ENCODE measurements at places on chromosomes 6 and 20.
A peak's percentile ranks its signal among the peaks of the same experiment; 100 is the strongest.

DNA sequence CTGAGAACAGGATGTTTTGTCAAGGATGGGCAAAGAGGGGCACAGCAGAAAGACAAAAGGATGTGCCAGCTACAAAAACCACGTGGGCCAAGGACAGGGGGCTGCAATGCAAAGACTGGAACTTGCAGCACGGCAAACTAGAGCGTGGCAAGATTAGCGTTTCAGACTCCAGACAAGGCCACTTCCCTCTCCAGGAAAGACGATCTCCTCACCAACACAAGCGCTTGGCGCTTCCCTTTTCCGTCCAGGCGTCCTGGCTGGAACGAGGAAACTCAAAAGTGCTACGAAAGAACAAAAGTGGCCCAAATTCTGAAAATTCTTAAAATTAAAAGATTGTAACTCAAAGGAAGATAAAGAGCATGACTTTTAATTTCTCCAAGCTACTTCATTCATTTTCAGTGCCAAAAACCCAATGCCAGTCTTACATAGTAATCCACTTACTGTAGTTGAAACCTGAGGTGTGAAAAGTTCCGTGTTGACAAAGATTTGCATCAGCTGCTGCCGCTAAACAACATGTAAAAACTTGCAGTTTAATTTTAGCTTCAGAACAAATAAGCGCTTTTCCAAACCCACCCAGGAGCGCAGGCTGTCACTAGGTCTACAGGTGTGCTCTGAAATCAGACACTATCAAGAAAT is 207.1 kb upstream of the RREB1 start:
- no peak for DNase-seq

DNA sequence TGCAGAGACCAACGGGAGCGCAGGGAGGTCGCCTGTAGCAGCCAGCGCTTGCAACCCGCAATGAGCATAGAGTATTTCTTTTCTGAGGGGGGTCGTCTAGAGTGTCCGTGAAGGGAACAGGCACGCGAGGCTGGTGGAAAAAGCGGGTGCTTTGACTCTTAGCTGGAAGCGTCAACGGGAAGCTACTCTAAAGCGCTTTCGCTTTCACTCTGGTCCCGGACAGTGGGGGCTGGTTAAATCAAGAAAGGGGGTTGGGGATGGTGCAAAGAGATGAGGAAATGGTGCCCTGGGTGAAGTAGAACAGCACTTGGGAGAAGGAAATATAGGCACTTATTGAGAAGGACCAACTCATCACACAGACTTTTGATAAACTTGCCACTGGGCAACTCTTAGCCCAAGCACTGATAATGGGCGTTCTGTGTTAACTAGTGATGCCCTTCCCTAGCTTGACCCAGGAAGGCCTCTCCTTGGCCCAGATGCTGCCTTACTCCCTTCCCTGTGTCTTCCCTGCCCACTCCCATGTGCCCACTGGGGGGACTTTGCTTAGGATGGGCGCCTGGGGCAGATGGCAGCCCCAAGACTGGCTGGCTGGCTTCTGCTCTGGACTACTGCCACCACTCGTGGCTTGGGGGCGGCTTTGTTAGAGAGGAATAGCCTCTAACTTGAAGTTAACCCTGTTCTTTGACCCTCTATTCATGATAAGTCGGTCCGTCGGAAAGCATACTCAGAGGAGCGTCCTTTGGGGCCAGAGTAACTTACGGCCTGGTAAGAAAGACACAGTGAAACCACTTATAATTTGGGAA is 585 bp downstream of the PSMB9 start:
- DNase-seq = peak; percentile 53

DNA sequence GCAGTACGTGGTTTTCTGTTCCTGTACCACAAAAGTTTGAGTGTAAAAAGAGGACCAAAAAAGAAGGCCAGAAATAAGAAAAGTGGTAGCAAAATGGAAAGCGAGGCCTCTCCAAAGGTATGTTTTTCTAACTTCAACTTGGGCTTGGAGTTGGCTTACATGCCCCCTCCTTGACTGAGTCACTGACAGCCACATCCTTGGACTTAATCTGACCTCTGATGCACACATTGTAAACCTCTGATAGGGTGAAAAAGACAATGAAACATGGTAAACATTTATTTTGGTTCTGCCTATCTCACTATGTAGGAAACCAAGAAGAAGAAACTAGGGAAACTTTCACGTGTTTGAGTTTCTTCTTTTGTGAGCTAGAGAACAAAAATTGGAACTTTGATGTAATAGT is 503.2 kb upstream of the ID4 start:
- DNase-seq = no peak

GRCh38 chr6:80641591-80641990 is 535.1 kb downstream of the BCKDHB start:
- DNase-seq = no peak

DNA sequence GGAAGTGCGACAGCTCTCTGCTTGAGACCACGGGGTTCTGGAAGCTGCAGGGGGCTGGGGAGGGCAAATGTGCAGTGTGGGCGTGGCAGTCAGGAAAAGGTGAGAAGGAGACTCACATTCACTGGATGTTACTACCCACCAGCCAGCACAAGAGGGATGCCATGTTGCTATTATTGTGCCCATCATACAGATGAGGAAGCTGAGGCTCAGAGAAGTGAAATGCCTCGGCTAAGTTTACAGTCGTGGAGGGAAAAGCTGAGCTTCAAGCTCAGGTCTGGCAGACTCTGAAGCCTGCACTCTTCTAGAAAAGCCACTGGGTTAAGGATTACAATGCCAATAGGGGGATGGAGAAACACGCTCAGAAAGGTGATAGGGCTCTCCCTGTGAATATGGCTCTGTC is 34.4 kb downstream of the HNF4A start:
- DNase-seq = no peak

All from CD4-positive, alpha-beta T cell treated with Interleukin-4 for 1 hour (primary cell).